ENCODE measurements at places on chromosomes 2 and 18.

DNA sequence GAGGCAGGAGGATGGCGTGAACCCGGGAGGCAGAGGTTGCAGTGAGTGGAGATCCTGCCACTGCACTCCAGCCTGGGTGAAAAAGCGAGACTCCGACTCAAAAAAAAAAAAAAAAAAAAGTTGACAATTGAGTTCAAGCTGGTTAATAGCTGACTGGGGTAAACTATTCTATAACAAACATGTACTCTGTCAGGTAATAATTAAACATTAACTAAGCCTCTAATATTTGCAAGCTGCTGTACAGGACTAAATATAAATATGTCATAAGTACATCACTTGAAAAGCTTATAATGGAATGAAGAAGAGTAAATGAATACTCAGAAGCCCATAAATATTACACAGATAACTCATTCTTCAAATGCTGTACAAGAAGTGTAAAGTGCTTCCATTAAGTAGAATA, 190.4 kb upstream of the CRIM1 start:
- DNase-seq, result no peak

DNA sequence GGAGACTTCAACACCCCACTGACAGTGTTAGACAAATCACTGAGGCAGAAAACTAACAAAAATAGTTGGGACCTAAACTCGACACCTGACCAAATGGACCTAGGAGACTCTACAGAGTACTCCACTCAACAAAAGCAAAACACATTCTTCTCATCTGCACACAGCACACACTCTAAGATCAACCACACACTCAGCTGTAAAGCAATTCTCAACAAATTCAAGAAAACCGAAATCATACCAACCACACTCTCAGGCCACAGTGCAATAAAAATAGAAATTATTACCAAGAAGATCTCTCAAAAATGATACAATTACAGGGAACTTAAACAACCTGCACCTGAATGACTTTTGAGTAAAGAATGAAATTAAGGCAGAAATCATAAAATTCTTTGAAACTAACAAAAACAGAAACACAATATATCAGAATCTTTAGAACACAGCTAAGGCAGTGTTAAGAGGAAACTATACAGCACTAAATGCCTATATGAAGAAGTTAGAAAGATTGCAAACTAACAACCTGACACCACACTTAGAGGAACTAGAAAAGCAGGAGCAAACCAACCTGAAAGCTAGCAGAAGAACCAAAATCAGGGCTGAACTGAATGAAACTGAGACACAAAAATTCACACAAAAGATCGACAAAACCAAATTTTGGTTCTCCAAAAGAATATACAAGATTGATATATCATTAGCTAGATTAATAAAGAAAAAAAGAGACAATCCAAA, 46.3 kb downstream of the RTTN start:
- DNase-seq, result no peak

GRCh38 chr2:16013359-16013911, 73.1 kb downstream of the MYCN start:
- DNase-seq, result no peak

DNA sequence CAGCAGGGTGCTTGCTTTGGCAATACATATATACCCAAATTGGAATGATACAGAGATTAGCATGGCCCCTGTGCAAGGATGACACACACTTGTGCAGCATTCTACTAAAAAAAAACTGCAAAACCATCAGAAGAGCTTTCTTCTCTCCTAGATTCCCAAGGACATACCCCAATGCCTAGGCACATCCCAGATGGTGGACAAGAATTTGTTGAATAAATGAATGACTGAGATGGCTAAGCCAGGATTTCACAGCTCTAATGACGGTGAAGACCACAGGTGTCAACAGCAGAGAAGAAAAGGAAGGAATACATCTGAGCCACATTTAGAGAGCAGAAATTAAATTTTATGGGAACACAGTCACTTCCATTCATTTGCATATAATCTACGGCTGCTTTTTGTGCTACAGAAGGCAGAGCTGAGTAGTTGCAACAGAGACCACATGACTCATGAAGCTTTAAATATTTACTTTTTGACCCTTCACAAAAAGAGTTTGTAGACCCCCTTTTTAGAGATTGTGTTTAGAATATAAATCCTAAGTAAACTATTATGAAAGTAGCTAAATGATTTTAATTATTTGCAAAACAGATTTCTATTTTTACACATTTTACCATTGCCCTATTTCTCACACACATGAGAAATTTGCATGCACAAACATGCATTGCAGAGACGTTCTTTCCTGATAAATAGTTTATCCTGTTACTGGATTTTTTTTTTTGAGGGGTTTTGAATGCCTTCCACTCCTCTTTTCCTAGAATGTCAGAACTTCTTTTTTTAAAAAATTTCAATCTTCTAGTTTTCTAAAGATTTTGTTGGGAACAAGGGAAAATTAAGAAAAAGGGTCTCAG, 119.0 kb downstream of the PMAIP1 start:
- no peak for DNase-seq

DNA sequence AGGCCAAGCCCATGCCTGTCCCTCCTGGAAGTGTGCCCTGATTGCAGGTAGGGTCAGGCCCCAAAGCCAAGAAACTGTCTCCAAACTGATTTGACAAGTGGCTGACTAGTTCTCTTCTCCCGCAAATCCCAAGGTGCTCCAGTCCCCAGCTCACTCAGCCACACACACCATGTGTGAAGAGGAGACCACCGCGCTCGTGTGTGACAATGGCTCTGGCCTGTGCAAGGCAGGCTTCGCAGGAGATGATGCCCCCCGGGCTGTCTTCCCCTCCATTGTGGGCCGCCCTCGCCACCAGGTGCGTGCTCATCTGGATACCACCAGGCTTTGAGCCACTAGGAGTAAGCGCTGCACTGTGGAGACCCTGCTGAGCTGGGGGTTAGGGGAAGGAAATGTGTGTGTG, 8.3 kb downstream of the ACTG2 start:
- DNase-seq, result no peak

DNA sequence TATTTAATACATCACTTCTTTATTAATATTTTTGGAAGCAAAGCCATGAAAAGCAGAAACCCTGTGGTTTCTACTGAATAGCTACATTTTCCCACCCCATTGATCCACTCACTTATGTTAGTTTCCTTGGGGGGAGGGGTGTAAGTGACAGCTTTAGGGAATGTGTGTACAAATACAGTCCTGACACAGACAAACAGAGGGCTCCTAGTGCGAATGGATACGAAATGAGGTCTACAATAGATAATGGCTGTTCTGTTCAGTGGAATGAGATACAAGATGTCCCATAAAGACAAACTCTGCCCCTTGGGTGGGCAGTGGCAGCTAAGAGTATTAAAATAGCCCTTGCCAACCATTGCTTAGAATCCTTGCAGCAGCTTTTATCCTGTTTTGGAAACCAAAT, 312.9 kb downstream of the NCKAP5 start:
- DNase-seq, result no peak

DNA sequence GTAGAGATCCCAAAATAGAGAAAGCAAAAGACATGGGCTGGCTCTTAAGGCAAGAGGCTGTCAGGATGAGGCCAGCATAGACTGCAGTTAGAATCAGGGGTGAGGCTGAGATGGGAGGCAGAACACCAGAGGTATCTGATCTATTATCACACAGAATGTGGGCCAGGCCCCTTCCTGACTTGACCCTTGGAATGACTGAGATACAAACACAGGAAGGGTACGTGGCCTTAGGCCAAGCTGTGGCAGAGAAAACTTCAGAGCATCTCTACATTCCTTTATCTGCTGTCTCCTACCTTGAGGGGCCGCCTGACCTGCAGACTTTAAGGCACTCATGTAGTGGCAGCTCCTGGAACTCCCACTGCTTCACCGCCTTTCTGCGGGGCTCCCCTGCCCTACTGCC, 28.4 kb downstream of the TMEM17 start:
- DNase-seq, result no peak

All from stimulated activated CD8-positive, alpha-beta memory T cell treated with anti-CD3 and anti-CD28 coated beads, Interleukin-4, amount 100 ng/mL, for 1 hour (primary cell).